ENCODE measurements at places on chromosomes 3 and 15.
A peak's percentile ranks its signal among the peaks of the same experiment; 100 is the strongest.

GRCh38 chr15:36921484-36922091, 178.8 kb downstream of the MEIS2 start:
- no peak for DNase-seq

DNA sequence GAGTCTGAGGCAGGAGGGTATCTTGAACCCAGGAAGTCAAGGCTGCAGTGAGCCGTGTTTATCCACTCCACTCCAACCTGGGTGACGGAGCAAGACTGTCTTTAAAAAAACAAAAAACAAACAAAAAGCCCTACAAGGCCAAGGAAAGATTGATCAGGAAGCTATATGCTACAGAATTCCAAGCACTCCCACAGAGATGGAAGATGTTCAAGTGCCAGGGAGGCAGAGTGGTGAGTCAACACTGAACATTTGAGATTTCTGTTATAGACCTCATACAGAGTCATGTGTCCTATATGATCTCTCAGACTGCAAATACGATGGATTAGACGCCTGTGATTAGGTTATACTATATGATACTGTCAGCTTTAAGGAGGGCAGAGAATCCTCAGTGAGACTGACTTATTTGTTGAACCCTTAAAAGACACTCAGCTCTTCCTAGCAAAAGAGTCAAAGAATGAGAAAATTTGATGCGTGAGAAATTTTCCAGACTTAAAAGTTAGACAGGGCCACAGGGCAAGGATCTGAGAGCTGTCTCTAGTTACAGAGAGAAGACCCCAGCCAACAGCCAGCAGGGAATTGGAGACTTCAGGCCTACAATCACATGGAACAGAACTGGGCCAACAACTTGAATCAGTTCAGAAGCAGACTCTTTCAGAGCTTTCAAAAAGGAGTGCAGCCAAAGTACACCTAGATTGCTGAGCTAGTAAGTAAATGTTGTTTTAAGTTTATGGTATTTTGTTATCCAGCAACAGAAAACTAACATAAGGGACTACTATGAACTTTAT, 107.6 kb downstream of the PIK3CB start:
- DNase-seq: peak; percentile 35

GRCh38 chr3:78979028-78979427, 788.8 kb downstream of the ROBO1 start:
- DNase-seq: no peak

DNA sequence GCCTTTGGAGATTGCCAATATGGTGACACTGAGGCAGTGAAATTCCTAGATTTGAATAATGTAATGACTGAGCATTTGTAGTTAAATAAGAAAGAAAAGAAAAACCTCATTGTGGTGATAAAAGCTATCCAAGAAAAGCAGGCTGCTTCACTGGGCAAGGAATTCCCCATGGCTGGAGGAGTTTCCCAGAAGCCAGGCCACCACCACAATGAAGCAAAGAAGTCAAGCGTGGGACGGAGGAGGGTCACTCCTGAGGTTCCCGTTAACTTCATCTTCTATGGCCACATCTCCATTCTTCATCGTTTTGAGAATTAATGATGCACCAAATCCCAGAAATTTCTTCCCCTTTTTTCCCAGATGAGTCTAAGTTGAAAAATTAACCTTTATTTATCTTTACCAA, 185.8 kb upstream of the BCL6 start:
- DNase-seq: no peak

GRCh38 chr3:50825841-50826240, 151.1 kb downstream of the DOCK3 start:
- DNase-seq: no peak

DNA sequence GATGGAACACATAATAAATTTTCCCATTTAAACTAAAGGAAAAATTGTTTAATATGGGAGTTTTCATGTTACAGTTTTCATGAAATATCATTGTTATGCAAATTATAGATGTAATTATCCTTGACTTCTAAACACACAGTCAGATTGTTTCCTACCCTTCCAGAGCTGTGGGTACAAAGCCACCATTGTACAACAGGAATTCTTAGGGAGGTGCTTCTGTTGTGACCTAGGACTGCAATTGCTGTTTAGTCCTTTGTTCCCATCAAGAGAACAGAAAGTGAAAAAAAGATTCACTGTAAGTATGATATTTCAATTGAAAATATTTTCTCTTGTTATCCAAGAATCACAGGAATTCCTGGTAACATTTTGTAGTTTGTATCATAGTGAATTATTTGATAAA, 455.3 kb upstream of the NAALADL2 start:
- DNase-seq: no peak

- DNase-seq: no peak
Observed at GRCh38 chr15:69559440-69560190, 107.0 kb downstream of the RPLP1 start.

DNA sequence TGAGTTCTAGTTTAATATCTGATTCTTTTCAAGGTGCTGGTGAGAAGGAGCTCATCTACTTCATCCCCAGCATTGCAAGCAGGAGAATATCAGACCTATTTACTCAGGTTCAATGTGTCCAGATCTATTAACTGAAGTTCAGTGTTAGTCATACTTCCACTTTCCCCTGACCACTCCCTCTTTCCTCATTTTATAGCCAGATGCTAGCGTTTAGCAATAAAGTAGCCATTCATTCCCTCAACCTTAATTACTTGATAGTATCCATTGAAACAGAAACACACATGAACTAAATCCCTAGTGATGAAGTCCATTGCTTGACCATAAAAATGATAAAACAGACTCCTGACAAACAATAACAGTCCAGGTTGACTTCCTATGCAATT, 60.0 kb downstream of the RPL22L1 start:
- no peak for DNase-seq

DNA sequence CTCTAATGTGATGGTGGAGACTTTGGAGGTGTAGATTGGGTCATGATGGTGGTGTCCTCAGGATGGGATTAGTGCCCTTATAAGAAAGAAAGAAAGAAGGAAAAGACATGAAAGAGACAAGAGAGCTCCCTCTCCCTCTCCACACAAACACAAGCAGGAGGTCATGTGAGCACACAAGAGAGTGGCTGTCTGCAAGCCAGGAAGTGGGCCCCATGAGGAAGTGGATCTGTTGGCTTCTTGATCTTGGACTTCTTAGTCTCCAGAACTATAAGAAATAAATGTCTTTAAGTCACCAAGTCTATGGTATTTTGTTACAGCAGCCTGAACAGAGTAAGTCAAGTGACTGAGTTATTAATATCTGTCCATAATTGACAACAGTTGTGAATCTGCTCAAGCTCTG, 17.1 kb downstream of the IQCB1 start:
- no peak for DNase-seq
